ENCODE measurements at places on chromosomes 2 and 18.

- DNase-seq: no peak
Observed at GRCh38 chr2:191299866-191300265, 54.7 kb downstream of the MYO1B start.

DNA sequence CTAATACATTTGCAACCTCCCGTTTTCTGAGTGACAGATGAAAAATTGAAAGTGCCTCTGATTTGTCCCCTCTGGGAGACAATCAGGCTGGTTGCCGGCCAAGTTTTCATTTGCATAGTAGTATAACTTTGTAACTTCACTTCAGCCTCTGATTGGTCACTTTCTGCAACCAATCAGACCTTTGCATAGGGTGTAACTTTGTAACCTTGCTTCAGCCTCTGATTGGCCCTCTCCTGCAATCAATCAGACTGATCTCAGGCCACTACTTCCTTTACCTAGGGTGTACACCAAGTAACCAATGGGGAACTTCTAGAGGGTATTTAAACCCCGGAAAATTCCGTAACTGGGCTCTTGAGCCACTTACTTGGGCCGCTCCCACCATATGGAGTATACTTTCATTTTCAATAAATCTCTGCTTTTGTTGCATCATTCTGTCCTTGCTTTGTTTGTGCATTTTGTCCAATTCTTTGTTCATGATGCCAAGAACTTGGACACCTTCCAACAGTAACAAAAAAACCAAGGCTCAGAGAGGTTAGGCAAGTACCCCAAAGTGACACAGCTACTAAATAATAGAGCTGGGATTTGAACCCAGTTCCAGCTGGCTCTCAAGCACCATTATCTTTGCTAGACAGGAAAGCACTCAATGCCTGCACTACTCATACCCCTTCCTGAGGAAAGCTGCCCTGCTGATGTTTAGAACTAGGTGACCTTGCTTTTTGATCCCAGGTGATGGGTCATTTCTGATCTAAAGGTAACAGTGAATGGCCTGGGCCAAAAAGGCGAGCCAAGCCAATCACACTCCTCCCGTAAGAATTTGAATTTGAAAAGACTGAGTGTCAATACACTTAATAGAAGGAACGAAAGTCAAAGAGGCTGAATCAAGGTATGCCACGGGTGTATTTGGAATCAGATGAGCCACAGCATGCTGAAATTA lies 10.9 kb upstream of the MYOM1 start:
- DNase-seq: no peak

DNA sequence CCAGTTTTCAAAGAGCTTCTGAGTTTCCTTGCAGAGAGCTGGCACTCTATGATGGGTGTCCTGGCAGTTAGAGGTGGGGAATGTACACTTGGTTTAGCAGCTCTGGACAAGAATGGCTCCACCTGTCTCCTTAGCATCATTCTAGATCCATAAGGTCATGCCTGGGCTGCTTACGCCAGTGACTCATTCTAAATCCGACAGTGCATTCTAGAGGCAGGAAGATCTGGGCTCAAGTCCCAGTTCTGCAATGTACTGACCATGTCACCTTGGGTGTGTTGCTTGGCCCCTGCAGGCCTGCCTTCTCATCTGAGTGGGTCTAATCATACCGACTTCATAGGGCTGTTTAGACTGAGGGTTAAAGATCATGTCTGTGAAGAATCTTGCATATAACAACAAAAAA lies 46.5 kb downstream of the PTGR3 start:
- no peak for DNase-seq

- no peak for DNase-seq
Observed at GRCh38 chr2:123085484-123085883, 939.6 kb upstream of the CNTNAP5 start.

DNA sequence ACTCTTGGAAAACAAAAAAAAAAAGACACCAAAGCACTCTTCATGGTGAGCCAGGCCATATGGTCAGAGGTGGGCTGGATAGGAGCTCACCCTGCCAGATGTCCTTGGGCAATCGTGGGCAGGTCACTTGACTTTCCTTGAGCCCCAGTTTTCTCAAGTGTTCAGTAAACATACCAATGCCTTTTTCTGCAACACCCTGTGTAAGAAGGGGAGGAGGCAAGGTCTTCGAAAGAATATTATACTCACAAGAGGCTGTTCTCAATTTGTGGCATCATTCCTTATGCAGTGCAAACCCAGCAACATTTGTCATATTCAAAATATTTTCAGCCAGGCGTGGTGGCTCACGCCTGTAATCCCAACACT lies 22.9 kb upstream of the TMEM87B start:
- DNase-seq: no peak

DNA sequence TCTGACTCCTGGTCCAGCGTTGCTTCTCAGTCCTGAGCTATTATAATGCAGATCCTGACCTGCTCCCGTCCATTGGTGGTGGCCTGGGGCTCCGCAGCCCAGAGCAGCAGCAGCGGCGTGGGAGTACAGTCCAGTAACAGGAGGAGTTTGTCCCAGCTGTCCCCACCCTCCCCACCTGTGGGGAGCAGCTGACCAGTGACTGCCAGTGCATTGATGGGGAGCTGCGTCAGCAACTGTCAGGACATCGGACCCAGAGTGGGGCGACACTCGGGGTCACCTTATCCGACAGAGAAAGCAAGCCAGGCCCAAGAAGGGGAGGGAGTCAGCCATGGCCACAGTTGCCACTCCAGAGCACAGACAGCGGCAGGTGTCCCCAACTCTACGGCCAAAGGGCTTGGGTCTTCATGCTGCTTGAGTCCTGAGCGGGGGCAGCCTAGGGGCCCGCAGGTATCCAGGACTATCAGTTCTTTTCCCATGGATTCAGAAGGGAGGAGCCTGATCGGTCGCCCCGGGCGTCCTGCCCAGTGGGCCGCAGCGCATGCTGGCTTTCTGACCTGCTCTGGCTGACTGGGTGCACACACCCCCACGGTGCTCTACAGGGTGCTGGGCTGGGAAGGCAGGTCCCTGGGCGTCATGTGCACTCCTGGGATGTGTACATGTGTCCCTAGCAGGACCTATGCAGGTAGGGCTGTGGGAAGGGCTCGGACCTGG lies 29.7 kb downstream of the DNMT3A start:
- no peak for DNase-seq

DNA sequence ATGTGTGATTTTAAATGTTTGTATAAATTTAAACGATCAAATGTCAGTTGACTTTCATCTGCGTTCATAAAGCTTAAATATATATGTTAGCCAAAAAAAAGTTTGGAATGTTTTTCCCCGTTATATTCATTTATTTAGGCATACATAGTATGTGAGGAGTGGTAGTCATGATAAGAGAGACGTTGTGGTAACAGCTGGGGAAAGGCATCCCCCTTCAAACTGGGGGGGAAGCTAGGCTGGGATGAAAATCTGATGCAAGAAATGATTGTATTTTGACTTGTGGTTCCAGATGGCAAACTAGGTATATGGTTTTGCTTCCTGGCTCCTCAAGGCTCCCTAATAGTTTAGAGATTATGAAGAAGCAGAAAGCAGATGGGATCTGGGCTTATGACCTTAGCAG lies 30.1 kb downstream of the ITGA6 start:
- no peak for DNase-seq
